ENCODE measurements at places on chromosomes 11 and 22.

GRCh38 chr11:119673759-119674336 is 55.2 kb downstream of the NECTIN1 start:
- DNase-seq: no peak

- DNase-seq: no peak
These were observed 58.4 kb downstream of the THAP12 start for GRCh38 chr11:76322540-76322939.

DNA sequence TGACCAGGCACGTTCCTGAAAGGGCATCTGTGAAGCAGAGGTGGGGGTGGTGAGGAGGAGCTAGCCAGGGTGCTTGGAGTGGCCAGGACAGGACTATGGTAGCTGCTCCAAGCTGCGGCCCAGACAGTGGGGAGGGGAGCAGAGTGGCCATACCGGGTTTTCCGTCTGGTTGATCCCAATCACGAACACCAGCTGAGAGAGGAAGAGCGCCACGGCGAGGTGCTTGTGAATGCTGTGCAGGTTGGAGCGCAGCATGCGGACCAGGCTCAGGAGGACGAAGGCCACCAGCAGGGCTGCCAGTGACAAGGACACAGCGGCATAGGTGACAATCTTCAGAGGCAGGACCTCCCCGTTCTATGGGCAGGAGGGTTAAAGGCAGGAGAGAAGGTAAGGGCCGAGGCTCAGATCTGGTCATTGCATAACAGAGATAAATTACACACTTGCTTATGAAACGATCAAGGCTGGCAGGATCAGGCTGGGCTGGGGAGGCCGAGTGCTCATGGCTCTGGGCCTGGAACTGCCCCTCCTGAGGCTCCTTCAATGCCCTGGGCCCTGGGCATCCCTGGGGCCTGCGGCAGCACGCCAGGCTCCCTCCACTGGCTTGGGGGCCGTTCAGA is 41.5 kb downstream of the TRMU start:
- no peak for DNase-seq

DNA sequence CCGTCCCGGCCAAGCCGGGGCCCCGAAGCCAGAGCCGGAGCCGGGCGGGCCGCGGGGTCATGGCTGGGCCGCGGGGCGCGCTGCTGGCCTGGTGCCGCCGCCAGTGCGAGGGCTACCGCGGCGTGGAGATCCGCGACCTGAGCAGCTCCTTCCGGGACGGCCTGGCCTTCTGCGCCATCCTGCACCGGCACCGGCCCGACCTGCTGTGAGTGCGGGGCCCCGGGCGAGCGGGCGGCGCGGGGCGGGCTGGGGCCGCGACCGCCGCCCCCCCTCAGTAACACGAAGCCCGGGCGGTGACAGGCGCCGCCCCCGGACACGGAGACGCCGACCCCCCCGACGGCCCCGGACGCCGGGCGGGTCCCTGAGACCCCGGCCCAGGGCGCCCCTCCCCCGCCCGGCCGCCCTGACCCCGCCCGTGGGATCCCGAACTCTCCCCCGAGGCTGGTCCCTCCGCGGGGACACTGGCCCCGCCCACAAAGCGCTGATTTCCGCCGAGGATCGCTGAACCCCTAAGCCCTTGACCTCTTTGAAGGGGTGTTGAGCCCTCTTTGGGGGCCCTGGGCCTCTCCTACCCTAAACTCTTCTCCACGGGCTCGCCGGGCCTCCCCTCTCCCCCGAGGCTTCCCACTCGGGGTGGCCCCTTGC is 389 bp downstream of the MICALL1 start:
- no peak for DNase-seq

GRCh38 chr11:68194675-68195294 is 18.3 kb downstream of the KMT5B start:
- DNase-seq: no peak

- no peak for DNase-seq
These were observed 28.7 kb downstream of the GUCD1 start for GRCh38 chr22:24526191-24526590.

GRCh38 chr11:111101881-111102280 is 143.6 kb upstream of the POU2AF2 start:
- no peak for DNase-seq

- DNase-seq: peak; percentile 16
These were observed 11.5 kb downstream of the STARD10 start for GRCh38 chr11:72782081-72782920.

GRCh38 chr11:79412761-79413160 is 28.1 kb downstream of the TENM4 start:
- no peak for DNase-seq

DNA sequence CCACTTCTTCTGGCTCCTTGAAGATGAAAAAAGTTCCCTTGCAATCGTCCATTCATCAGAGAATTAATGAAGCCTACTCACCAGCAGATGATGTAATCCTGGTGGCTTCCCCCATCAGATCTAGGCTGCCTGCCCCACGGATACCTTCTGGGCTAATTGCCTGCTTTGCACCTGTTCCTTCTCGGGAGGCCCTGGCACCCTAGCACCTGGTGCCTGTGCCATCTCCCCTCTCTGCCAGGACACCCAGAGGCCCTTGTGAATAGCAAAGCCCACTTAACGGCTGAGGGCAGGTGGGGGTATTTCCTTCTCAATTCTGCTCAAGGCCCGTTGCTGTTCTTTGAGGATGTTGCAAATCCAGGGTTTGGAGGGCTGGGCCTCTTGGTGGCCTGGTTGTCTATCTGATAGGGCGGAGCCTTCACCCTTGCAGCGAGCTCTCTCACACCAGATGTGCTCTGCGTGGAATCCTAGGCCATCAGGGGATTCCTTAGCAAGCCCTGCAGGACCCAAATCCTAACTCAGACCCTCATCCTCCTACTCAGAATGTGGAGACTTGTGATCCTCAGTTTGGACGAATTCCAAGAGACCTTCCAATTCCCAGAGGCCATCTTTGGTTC is at the start of gene LMO2:
LMO2 (minus strand) TSS at position 363 of the 614 bp plus-strand sequence. CDS start 22,360 bp downstream, outside the sequence.
- peak; percentile 66 for DNase-seq

All from NCI-H748 treated with DMSO at 0.1 percent for 48 hours (cell line).